ENCODE measurements at places on chromosomes 11 and 22.

DNA sequence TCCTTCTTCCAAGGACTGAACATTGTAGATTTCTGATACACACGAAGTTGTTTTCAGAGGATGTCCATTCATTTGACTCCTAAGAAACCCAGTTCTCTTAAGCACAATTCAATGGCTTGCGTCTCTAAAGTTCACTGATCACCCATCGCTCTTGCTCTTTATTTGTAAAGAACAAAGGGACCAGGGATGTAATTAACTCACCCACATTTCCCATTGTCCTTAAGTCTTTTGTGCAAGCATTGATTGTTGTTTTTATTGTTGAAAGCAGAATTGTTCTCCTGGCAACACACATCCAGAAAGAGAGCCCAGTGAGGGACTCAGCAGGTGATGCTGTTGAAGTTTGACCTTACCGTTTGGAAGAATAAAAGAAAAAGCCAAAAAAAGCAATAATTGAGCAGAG, 59.2 kb downstream of the SPON1 start:
- DNase-seq, result no peak

GRCh38 chr11:65525546-65526480, 930 bp downstream of the SCYL1 start:
- DNase-seq, result peak; percentile 35

- DNase-seq, result no peak
Measured at GRCh38 chr22:20542055-20542454, 34.6 kb downstream of the MED15 start.

DNA sequence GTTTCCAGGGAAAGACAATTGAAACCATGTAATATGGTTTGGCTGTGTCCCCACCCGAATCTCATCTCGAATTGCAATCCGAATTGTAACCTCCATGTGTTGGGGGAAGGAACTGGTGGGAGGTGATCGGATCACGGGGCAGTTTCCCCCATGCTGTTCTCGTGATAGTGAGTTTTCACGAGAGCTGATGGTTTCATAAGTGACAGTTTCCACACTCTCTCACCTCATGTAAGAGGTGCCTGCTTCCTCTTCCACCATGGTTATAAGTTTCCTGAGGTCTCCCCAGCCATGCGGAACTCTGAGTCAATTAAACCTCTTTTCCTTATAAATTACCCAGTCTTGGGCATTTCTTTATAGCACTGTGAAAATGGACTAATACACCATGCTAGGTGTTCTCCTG, 148.3 kb upstream of the CADM1 start:
- DNase-seq, result no peak

GRCh38 chr22:26106412-26106811, 62.9 kb upstream of the SEZ6L start:
- no peak for DNase-seq

GRCh38 chr11:6351782-6352382, 31.6 kb upstream of the CAVIN3 start:
- DNase-seq, result no peak

DNA sequence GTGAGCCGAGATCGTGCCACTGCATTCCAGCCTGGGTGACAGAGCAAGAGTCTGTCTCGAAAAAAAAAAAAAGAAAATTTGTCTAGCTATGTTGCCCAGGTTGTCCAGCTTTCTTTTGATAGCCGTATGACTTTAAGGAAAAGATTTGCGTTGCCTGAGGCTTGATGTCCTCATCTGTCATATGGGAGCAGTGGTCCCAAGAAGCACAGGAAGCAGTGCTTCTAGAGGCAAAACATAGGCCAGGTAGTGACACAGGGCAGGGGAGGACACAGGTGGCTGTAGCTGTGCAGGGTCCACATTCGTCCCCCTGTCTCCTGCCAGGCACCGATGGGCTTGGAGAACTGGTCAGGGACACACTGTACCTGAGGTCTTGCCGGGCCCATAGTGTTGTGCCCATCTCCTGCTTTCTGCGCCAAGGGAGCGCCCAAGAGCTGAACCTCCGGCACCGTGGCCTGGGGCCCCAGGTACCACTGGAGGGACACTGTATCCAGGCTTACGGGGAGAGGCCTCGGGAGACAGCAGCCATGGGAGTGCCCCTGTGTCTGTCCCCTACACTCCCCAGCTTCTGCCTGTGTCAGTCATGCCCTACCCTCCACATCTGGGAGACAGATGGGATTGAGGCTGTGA, 1.4 kb downstream of the LRRC74B start:
- DNase-seq, result no peak

DNA sequence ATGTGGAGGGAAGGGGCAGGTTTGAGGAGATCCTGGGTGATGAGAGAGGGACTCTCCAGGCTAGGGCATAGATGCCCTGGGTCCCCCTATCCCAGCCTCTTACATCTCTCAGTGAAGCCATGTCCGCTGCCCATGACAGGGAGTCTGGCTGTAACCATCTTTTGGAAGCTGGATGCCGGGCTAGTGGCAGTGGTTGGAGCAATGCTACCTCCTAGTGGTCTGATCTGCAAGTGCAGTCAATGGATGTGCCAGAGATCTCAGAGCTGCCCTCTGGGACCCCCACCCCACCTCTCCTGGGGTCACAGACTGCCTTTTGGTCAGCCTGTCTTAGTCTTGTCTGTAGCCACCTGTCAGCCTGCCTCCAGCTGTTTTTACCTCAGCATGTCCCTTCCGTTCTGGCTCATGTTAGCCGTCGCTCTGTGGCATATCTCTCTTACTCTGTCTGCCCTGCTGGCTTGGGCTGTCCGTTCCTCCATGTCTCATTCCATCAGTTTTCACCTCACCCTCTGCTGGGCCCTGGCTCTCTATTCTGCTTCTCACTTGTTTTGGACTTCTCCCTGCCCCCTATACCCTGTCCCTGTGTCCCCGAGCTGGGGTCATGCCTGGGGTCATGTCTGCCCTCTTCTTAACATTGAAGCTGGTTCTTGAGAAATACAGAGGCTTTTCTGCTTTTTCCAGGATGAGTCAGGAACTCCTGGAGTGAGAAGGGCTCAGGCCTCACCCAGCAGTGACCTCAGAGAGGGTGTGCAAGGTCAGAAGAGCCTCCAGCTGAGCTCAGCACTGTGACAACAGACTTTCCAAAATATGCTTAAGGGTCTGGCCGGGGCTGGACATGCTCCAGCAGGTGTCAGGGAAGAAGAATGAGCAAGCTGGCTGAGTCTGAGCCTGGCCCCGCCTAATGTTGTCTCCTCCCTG, 52.0 kb upstream of the THY1 start:
- peak; percentile 44 for DNase-seq

- DNase-seq, result no peak
Measured at GRCh38 chr11:105189581-105189980, 50.0 kb upstream of the CARD18 start.

DNA sequence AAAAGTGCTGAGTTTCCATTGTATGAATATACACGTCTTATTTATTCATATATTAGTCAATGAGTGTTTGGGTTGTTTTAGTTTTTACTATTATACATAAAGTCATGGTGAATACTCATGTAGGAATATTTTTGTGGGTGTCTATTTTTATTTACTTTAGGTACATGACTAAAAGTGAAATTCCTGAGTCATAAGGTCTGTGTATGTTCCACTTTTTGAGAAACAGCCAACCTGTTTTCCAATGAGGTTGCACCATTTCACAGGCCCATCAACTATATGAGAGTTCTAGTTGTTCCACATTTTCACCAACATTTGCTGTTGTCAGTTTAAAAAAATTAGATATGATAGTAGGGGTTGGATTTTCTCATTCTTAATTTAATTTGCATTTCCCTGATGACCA, 6.6 kb upstream of the OR6X1 start:
- DNase-seq, result no peak

- no peak for DNase-seq
Measured at GRCh38 chr22:46213052-46213451, 37.0 kb downstream of the CDPF1 start.

DNA sequence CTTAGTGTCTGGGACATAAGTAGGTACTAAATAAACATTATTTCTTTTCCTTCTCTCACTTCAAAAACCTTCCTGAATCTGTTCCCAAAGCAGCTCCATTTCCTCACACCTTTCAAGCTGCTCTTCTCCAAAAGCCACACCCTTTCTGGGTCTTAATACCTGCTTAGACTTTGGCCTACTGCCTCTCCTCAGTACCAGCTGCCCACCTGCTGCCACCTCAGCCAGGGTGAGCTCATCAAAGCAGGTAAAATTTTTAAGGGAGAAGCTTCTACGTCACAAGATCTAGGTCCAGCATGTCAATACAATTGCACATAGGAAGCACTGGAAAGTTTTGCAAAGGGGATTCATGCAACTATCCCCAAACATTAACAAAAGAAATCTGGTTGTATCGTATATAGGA, 108.4 kb downstream of the RPL27A start:
- DNase-seq, result no peak

Measured in CD4-positive, alpha-beta T cell treated with Interleukin-6 for 4 hours (primary cell).